ENCODE measurements at places on chromosomes 16 and 17. TPM values are rescaled to one million over a fixed set of nuclear protein-coding genes. Genes with fewer than 3 reads are reported as not detected.

GRCh38 chr17:64635647-64636305, 26.3 kb downstream of the SMURF2 start:
- DNase-seq: no peak

DNA sequence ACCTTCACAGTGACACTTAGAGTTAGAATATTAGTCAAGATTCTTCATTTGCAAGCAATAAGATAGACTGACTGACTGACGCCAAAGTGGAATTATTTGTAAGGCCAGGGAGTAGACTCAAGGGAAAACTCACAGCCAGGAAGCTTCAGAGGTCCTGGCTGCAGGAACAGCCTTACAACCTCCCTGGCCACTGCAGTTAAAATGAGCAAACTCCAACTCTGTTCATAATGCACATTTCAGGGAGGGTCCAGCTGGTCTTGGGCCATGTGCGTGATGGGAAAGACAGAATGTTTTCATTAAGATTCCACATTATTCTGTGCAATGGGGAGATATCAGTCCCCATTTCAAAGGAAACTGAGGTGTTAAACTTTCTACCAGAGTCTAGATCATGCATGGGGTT, 9.9 kb downstream of the CAPNS2 start:
- no peak for DNase-seq

DNA sequence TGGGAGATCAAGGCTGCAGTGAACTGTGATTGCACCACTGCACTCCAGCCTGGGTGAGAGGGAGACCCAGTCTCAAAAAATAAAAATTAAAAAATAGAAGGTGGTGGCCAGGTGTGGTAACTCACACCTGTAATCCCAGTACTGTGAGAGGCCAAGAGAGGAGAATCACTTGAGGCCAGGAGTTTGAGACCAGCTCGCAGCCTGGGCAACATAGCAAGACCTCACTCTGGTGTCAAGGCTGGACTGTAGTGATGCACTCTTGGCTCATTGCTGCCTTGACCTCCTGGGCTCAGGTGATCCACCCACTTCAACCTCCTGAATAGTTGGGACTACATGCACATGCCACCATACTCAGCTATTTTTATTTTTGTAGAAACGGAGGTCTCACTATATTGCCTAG, 13.3 kb downstream of the RFFL start:
- DNase-seq: no peak

- no peak for DNase-seq
These were observed 20.4 kb upstream of the HOXB13 start for GRCh38 chr17:48748718-48749566.

DNA sequence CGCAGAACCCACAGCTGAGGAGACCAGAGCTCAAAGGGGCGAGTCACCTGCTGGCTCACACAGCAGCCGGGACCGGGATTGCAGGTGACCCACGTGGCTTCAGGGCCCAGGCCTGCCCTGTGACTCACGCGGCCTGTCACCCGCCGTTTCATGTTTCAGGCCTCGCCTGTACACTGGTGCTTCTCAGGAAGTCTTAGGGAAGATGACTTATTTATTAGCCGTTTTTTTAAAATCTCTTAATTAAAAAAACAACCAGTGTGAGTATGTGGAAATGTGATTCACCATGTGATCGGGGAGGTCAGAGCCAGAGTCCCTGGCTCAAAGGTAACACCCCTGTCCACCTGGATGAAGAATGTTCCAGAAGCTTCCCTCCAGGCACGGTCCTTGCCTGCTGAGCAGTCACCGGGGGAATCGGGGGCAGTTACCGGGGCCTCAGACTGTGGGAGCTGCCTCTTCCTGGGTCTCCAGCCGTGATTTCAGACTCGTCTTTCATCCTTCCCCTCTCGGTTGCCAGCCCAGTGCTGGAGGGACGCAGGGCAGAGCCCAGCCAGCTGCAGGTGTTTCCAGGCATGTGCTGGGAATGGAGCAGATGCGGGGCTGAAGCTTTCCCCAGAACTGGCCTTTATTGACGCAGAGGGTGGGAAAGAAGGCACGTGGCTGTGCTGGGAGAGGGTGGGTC, 49.3 kb downstream of the CMIP start:
- peak; percentile 48 for DNase-seq

The RAB26 gene
- polyA plus RNA-seq: 2.1 TPM

DNA sequence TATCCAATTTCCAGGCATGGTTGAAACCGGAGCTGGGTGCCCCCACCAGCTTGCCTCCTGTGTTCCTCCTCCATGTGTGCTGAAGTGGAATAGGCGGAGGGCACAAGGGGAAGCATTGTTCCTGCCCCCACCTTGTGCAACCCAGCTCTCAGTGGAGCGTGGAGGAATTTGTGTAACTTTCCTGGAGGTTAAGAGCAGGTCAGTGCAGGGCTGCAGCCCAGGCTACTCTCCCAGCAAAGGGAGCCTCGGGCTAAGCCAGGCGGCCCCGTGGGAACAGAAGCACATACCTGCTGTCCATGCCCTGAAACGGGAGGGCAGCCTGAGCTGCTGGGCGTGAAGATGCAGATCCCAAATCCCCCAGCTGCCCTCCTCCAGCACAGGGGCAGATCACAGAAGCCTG, 158.8 kb upstream of the LHX1 start:
- peak; percentile 88 for DNase-seq

- DNase-seq: no peak
These were observed 27.0 kb upstream of the ANKRD40CL start for GRCh38 chr17:50794361-50794760.

- no peak for DNase-seq
These were observed 987 bp upstream of the HASPIN start for GRCh38 chr17:3722716-3723115.

The CES1 gene
- polyA plus RNA-seq: 1.8 TPM

- DNase-seq: no peak
These were observed 241.7 kb upstream of the CDH8 start for GRCh38 chr16:62277942-62278341.

The NECAB2 gene
- 2.6 TPM for polyA plus RNA-seq

The ZNF385C gene
- 9.6 TPM for polyA plus RNA-seq

- no peak for DNase-seq
These were observed 53.6 kb downstream of the XPO6 start for GRCh38 chr16:28158136-28158535.

DNA sequence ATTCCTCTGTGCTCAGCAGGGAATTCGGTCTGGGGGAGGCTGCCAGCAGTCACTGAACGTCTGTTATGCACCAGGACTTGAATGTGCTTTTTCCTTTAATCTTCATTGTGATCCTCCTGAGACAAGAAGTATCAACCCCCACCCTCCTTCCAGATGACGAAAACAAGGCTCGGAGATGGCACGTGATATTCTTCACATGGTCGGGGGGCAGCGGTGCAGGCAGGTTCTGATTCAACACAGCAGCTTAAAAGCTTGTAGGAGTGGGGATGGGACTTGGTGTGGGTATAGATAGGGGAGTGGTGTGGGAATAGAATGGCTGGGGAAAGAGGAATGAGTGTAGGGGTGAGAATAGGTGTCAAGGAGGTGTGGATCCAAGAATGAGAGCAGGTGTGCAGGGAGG, 6.4 kb downstream of the NECAB2 start:
- DNase-seq: no peak

DNA sequence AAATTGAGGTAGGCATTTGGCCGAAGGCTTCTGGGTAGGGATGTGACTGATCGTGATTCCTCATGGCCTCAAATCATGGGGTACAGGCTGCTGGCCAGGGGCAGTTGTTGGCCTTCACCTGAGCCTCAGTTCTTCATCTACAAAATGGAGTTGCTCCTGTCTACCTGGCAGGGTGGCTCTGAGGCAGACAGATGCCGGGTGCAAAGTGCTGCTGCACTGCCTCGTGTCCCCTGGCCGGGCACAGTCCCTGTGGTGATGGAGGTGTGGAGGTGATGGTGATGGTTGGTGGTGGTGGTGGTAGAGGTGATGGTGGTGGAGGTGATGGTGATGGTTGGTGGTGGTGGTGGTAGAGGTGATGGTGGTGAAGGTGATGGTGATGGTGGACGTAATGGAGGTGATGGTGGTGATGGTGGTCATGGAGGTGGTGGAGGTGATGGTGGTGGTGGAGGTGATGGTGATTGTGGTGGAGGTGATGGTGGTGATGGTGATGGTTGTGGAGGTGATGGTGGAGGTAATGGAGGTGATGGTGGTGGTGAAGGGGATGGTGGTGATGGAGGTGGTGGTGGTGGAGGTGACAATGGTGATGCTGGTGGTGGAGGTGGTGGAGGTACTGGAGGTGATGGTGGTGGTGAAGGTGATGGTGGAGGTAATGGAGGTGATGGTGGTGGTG, 52.6 kb downstream of the RNF213 start:
- no peak for DNase-seq

GRCh38 chr16:49532873-49533272, 159.3 kb downstream of the C16orf78 start:
- no peak for DNase-seq

The CACNA1G gene
- 7.9 TPM for polyA plus RNA-seq

The RPS15A gene
- 2,057 TPM for polyA plus RNA-seq

DNA sequence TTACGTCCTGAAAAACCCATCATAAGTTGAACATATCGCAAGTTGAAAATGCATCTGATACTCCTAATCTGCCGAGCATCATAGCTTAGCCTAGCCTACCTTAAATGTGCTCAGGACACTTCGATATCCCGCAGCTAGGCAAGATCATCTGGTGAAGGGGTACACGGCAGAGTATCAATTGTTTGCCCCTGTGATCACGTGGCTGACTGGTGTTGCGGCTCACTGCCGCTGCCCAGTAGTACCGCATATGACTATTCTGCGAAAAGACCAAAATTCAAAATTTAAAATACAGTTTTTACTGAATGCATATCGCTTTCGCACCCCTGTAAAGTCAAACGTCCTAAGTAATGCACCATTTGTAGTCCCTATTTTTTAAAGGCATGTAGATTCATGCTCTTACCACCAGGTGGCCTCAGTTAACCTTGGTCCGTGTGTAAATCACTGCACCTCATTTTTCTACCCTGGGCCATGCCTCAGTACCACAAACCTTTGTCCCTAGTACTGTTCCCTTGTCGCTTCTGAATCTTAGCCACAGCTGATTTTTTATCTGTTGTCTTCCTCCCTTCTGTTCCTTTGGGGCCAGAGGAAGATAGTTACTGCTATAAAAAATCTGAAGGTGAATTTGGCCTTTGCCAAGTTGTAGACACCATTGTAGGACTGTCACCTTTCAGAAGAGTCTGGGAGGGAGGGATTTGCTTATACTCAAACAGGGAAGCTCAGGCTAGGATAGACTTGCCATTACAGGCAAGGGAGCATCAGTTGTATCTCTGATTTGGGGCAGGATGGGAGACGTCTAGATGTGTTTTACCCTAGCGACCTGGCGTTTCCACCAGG, 34.4 kb downstream of the WWP2 start:
- DNase-seq: peak; percentile 78

GRCh38 chr16:20216591-20217217, 110.6 kb downstream of the GP2 start:
- no peak for DNase-seq

The RNU2-1 gene
- not detected for polyA plus RNA-seq

- DNase-seq: no peak
These were observed 14.6 kb upstream of the CSNK1D start for GRCh38 chr17:82287868-82288801.

The ZACN gene
- polyA plus RNA-seq: 14.2 TPM

GRCh38 chr17:66784621-66785364, 50.1 kb upstream of the CACNG5 start:
- no peak for DNase-seq

The TBC1D3L gene
- polyA plus RNA-seq: 29.6 TPM

The ZNF747 gene
- polyA plus RNA-seq: 9.4 TPM

DNA sequence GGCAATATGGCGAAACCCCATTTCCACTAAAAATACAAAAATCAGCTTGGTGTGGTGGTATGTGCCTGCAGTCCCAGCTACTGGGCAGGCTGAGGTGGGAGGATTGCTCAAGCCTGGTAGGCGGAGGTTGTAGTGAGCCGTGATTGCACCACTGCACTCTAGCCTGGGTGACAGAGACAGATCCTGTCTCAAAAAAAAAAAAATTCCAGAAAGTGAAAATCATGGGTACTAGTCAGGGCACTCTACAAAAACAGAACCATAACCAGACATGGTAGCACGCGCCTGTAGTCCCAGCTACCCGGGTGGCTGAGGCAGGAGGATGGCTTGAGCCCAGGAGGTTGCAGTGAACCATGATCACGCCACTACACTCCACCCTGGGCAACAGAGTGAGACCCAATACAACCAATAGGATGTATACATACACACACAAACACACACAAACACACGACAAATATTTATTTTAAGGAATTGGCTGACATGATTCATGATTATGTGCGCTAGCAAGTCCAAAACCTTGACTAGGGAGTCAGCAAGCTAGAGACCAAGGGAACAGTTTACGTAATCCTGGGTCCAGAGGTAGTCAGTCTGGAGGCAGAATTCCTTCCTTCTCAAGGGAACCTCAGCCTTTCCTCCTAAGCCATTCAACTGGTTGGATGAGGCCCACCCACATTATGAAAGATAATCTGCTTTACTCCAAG, 11.6 kb upstream of the GP1BA start:
- no peak for DNase-seq

DNA sequence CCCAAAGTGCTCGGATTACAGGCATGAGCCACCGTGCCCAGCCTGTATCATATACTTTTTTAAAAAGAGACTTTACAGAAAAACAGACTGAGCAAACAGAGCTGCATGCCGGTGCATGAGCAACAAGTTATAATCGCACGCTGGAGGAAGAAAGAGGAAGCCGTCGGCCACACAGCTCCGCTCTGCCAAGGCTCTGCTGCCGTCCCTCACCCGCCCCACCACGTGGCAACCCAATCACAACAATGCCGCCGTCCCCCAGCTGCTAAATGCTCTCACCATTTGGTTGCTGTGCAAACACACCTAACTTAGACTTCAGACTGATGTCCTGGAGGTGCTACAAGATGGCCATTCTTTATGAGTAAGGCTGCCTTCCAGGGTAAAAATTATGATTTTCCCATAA, 83.5 kb downstream of the ADCY9 start:
- no peak for DNase-seq

- no peak for DNase-seq
These were observed 10.0 kb downstream of the SALL1 start for GRCh38 chr16:51141106-51141505.

GRCh38 chr16:62137996-62138395, 101.8 kb upstream of the CDH8 start:
- no peak for DNase-seq

The CCL7 gene
- not detected for polyA plus RNA-seq

DNA sequence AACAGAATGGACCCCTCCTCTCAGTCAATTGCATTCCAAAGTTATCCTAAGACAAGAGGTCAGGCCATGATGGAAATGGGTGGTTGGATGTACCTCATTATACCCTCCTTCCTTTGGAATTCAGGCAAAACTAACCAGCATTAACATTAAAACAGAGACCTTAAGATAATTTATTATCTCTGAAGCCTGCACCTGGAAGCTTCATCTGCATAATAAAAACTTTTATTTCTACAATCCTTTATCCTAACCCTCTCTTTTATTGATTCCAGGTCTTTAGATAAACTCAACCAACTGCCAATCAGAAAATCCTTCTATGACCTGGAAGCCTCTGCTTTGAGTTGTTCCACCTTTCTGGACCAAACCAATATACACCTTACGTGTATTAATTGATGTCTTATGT, 49.0 kb downstream of the ACSM1 start:
- DNase-seq: no peak

- DNase-seq: no peak
These were observed 327.0 kb downstream of the XYLT1 start for GRCh38 chr16:17143546-17144419.

GRCh38 chr16:22638393-22639206, 127.9 kb downstream of the NPIPB5 start:
- DNase-seq: no peak
